ENCODE measurements at places on chromosomes 6 and 20.

DNA sequence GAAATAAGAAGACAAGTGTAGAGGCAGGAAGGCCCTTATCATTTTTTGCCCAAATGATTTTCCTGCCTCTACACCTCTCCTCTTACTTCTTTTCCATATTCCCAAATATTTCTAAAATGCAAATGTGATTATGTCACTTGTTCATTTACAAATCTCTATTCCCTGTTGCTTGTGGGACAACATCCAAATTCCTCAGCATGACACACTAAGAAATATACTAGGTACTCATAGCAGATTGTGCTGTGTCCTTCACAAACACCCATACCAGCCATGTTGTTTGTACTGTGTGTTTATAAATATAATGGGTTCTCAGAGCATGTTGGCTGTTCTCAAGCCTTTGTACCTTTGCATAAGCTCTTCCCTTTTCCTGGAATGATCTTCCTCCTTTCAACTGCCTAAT lies 17.7 kb upstream of the FYN start:
- no peak for DNase-seq

DNA sequence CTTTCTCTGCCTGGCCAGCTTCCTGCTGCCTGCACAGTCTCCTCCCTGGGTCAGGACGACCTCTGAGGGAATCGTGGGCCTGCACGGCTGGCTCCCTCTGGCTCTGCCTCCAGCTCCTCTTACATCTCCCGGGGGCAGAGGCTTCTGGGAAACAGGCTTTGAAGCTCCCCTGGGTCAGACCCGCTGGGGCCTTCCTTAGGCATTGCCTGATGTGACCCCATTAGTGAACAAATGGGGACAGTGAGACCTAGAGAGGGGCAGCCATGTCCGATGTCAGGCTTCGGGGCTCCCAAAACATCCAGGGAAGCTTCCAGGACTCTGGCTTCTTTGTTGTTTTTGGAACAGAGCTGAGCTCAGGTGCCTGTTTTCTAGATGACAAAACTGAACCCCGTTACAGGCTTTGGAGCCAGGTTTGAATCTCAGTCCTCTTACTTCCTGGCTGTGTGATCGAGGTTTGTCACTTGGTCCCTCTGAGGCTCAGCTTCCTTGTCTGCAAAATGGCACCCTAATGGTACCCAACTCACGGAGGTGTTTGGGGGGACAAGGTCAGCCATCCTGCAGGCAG lies 94.3 kb downstream of the CEBPB start:
- DNase-seq = no peak

DNA sequence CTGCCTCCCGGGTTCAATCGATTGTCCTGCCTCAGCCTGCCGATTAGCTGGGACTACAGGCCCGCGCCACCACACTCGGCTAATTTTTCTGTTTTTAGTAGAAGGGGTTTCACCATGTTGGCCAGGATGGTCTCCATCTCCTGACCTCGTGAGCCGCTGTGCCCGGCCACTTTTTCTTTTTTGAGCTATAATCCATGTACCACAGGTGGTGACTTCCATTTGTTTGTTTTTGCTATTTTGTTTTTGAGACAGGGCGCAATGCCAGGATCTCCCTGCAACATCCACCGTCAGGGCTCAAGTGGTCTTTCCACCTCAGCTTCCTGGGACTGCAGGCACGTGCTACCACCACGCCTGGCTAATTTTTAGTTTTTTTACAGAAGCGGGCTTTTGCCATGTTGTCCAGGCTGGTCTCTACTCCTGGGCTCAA lies 8.5 kb downstream of the HSPA1B start:
- no peak for DNase-seq

GRCh38 chr6:80173411-80173810 lies 66.9 kb downstream of the BCKDHB start:
- DNase-seq = no peak

- DNase-seq = no peak
Observed at GRCh38 chr20:16926626-16927430, 178.7 kb downstream of the OTOR start.

DNA sequence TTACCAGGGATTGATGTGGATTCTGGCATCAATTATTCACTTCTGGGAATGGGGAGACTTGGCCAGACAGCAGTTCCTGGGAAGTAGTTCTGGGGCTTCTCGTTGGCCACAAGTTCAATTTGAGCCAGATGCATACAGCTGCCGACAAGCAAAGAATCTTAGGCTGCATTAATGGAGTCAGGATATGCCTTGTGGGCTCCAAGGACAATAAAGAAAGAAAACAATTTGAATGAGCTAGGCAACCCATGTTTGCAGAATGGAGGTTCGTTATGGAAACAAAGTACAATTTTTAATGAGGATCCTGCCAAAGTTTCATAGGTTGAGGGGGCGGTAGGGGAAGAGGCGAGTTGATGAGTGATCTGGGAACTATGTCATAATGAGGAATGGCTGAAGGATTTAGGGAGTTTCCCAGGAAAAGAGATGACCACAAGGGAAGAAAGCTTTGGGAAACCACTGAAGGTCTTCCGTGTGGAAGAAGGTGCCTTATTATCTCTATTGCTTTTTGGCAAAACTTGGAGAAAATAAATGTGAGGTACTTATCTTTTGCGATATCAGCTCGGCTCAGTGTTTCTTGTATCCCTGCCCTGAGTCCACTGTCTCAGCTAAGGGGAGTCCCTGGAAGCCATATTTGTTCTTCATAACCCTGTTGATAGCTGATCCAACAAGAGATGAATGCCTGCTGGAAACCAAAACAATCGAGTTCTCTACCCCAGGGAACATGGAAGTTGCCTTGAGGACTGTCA lies 181.0 kb upstream of the ZNF217 start:
- no peak for DNase-seq

DNA sequence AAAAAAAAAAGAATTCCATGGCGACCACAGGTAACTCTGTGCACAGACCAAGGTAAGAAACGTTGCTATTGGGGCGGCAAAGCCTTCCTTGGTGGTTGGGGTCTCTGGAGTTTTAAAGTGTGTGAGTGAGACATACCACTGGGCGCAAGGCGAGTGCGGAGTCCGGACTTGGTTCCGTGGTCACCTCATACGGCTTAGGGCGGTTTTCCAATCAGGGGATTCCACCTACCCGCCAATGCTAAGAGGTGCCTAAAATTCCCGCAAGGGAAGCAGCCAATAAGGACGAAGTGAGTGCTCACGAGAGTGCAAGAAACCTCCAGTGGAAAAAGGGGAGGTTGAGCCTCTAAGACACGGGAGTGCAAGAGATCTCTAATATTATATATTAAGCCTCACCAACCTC lies 68.6 kb upstream of the PRSS16 start:
- no peak for DNase-seq

- DNase-seq = no peak
Observed at GRCh38 chr6:36727505-36728021, 29.9 kb downstream of the RAB44 start.

DNA sequence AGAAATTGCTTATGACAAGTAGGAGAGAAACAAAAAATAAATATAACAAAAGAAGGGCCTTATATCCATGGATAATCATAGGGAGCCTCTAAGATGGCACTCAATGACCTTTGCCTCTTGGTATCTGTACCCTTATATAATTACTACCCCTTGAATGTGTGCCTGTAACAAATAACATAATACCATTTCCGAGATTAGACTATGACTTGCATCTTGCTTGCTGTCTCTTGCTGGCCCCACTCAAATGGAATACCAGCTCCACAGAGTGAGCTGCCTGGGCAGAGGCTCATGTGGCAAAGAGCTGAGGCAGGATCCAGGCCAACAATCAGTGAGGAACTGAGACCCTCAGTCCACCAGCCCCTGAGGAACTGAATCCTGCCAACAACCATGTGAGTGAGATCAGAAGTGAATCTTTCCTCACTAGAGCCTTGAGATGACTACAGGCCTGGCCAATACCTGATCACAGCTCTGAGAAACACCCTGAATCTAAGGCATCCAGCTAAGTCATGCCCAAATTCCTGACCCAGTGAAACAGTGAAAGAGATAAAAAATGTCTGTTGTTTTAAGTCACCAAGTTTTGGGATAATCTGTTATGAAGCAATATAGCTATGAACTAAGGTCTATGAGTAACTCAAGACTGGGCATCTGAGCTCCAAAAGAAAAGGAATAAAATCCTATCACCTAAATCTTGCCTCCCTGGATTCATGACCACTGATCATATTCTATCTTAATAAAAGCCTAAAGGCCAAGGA lies 5.5 kb downstream of the KATNA1 start:
- no peak for DNase-seq

GRCh38 chr6:42758756-42759430 lies 13.0 kb upstream of the TBCC start:
- no peak for DNase-seq

DNA sequence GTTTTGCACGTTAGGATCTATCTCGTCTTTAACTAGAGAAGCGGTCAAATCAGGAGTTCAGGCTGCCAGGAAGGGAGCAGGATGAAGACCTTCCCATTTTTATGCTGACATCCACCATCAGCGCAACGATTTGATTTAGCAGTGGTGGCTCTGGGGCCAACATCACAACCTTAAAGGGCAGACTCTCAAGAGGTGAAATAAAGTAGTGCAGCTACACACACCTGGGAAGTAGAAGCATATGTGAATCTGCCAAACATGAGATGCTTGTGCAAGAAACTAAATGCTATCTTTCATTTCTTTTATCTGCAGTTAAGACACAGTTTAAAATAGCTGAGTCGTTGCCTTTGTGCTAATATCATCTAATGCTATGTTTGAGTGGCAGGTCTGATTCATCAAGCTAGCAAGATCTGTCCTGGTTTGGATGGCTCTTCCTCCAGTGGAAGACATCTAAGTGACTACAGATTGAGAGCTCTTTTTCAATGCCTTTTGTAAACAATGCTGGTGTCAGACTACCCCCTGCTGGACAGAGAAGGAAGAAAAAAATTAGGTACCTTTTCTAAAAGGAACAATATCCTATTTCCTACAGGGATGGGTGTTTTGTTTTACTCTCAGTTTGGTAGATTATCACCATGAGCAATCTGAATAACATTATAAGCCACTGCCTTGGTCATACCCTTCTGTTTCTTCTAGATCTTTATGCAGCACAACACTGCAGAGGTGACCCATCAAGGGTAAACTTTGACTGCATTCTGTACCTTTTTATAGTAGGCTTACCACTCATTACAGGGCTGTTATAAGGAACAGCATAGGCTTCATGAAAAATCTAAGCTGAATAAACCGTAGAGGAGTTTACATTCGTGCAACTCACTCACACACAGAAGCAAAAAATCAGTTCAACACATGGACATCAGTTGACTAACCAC lies 171.6 kb upstream of the FBXL4 start:
- no peak for DNase-seq

GRCh38 chr20:7010527-7010926 lies 243.0 kb downstream of the BMP2 start:
- DNase-seq = no peak

GRCh38 chr20:1326031-1326930 lies 2.7 kb downstream of the SDCBP2 start:
- no peak for DNase-seq

- DNase-seq = no peak
Observed at GRCh38 chr6:108581237-108581931, 20.7 kb downstream of the FOXO3 start.

DNA sequence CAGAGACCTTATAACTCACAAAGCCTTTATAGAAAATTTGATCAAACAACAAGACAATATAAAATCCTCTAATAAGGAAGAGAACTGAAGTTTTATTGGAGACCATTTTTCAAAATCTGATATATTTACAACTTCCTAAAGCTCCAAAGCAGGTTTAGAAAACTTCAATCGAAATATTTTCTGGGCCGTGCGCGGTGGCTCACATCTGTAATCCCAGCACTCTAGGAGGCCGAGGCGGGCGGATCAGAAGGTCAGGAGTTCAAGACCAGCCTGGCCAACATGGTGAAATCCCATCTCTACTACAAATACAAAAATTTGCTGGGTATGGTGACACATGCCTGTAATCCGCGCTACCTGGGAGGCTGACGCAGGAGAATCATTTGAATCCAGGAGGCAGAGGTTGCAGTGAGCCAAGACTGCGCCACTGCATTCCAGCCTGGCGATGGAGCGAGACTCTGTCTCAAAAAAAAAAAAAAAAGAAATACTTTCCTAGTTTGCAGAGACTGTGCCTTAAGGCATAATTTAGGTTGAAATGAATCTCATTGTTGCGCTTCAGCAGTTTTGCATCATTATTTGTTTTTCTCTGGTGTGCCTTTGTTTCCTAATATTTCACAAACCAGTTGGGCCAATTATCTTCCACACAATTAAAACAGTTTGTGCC lies 60.6 kb upstream of the ASIP start:
- DNase-seq = no peak

DNA sequence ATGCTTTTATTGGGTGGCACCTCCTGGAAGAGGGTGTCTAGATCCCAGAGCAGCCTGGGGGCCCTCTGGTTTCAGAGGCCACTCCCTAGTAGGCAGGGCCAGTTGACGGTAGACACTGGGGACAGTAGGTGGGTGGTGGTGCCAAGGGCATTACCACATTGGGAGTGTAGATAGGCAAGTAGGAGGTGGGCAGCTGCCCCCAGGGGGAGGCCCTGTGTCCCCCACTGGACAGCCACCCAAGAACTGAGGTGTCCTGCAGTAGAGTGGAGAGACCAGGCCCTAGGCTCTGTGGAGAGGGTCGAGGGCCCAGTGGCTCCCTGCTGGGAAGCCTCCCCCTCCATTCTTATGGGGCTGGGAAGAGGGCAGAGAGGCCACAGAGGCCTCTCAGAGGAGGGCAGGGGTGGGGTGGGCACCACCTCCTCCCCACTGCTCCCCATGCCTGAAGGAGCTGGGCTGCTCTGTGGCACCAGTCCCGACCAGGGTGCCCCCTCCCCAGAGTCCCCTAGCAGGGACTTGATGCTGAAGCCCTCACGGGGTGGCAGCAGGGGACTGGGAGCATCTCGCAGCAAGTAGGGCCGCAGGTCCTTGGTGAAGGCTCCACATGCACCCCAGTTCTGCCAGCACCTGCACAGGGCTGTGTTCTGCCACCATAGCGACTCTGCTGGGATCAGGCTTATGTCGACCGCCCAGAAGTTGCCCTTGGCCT lies 305.0 kb upstream of the KCNQ5 start:
- no peak for DNase-seq

DNA sequence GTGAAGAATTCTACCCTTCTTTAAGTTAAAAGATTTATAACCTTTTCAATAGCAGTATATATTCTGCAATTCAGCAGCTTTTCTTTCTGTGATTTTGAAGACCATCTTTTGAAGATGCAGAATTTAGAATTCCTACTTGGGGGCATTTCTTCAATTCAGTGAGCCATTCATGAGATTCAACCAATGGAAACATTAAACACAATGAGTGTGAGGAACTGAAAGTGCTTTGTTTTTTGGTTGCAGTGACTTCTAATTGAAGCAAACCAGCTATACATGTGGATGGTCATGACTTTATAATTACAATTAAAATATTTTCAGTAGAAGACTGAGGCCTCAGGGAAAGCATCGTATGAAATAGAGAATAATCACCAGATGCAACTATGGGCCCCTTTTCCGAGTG lies 108.3 kb downstream of the CARMIL1 start:
- DNase-seq = no peak

- DNase-seq = no peak
Observed at GRCh38 chr20:12721636-12722035, 287.1 kb upstream of the SPTLC3 start.
